Adipocyte (in vitro differentiated cells): ENCODE measurements at places on chromosomes 1 and 21.

GRCh38 chr1:113247782-113248181, 142.5 kb upstream of the MAGI3 start:
- no peak for DNase-seq

GRCh38 chr1:244010191-244010590, 40.9 kb upstream of the ZBTB18 start:
- peak; percentile 10 for DNase-seq

- DNase-seq: no peak
Observed at GRCh38 chr1:114482585-114482984, 28.4 kb downstream of the TRIM33 start.

- no peak for DNase-seq
Observed at GRCh38 chr1:231385416-231385748, 36.7 kb downstream of the EGLN1 start.

DNA sequence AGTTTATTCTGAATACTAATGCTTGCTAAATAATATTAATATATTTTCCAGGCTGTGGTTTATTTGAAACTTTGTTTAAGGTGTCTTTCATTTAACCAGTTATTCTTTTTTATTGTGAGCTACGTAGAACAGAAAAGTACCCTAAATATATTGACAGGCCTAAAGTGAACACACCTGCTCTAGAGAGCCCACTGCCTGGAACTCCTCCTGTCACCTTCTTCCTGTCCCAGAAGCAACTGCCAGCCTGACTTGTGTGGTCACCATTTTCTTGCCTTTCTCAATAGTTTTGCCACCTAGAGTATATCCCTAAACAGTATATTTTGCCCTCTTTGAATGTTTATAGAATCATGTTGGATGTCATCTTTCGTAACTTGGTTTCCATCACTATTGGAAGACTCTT, 48.5 kb downstream of the SCCPDH start:
- no peak for DNase-seq

- no peak for DNase-seq
Observed at GRCh38 chr1:19680644-19681043, 16.0 kb downstream of the HTR6 start.

GRCh38 chr1:74199504-74199903, 1.5 kb downstream of the FPGT start:
- DNase-seq: no peak

DNA sequence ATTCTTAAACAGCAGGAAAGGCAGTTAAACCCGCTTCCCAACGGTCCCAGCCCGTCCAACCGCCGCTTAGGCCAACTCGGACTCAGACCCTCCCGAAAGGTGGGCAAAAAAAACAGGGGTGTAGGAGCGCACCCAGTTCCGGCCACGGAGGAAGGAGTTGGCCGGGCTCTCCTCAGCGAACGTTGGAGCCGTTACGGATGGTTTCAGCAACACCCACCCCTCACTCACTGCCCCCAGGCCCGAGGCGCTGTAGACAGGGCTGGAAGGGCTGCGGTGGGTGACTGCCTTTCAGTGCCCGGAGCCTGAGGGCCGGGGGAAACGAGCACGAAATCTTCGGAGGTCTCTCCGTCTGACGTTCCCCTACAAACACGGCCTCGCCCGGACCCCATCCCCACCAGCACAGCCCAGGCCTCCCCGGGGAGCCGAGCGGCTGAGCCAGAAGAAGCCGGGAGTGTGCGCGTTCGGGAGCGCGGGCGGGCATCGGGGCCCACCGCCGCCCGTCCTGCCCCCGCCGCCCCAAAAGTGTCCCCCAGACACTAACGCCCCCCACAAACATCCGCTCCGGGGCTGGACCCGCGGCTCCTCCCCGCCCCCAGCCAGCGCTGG, 1.3 kb downstream of the KDM5B start:
- DNase-seq: peak; percentile 63

- DNase-seq: no peak
Observed at GRCh38 chr1:246295968-246296367, 211.1 kb downstream of the SMYD3 start.

GRCh38 chr1:8545078-8545477, 227.2 kb downstream of the SLC45A1 start:
- DNase-seq: no peak

DNA sequence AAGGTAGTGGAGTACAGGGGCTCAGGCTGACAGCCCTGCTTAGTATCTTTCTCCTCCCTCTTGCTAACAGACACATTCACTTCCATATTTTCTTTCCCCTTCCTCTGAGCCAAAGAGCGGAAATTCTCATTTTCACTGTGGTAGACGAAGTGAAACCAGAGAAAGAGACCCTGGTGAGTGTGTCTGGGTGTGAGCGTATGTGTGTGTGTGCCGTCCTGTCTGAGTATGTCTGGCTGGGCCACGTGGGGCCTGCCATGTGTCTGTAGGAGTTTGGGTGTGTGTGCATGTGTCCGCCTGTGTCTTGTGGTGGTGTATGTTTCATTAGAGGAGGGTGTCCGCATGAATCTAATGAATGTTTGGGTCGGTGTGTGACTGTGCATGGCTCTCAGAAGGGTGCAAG, 1.7 kb downstream of the COL8A2 start:
- no peak for DNase-seq

DNA sequence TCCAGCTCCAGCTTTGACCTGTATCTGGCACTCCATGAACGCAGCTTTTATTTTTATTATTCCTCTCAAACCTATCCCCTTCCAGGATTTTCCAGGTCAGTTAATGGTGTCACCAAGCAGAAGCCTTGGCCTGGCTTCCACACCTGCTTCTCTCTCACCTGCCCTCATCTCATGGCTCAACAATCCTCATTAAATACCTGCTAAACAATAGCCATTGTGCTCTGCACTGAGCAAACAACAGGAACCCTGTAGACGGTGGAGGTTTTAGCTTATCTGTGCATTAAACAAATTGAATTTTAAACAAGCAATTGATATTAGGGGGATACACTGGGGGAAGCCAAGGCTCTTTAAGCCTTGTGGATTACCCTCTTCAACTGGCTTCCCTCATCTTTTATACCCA, 15.3 kb downstream of the PYCR2 start:
- no peak for DNase-seq

DNA sequence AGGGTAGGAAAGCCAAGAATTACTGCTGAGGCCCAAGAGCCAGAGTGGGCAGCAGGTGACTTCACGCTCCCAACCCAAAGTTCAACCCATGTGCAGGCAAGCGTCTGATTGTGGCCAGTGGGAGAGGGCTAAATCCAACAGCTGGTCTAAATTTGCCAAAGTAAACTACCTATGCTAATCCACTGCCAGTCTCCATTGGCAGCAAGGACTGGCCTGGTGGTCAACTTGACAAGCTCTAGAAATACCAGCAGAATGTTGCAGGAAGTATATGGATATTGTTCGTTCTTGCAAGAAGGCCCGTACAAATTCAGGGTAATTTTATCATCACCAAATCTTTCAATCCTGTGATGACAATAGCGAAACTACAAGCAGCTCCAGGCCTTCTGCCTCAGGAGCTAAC, 1.5 kb downstream of the TMEM63A start:
- peak; percentile 21 for DNase-seq

DNA sequence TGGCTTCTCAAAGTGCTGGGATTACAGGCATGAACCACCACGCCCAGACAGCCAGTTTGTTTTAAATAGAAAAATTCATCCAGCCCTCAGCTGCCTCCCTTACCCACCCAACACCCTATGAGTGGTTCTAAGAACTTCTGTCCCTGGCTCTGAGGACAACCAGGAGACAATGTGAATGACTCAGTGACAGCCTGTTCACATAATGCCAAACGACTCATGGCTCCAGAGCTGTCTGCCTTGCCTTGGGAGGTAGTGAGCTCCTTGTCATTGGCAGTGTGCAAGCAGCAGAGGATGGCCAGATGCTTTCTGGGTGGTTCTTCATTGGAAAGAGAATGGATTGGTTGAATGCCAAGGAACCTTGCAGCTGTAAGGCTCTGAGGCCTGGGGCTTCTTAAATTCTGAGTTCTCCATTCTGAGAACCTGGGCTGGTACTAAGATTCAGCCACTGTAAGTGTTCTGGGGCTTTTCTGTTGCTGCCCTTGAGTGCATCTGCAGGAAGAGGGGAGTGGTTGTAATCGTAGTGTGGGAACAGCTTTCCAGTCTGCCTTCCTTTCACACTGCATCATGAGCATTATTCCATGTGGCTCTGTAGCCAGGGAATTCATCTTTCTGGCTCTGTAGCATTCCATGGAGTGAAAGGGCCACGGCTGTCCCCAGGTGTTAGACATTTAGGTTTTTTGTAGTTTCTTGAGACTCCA, 5.8 kb downstream of the SERINC2 start:
- DNase-seq: no peak

DNA sequence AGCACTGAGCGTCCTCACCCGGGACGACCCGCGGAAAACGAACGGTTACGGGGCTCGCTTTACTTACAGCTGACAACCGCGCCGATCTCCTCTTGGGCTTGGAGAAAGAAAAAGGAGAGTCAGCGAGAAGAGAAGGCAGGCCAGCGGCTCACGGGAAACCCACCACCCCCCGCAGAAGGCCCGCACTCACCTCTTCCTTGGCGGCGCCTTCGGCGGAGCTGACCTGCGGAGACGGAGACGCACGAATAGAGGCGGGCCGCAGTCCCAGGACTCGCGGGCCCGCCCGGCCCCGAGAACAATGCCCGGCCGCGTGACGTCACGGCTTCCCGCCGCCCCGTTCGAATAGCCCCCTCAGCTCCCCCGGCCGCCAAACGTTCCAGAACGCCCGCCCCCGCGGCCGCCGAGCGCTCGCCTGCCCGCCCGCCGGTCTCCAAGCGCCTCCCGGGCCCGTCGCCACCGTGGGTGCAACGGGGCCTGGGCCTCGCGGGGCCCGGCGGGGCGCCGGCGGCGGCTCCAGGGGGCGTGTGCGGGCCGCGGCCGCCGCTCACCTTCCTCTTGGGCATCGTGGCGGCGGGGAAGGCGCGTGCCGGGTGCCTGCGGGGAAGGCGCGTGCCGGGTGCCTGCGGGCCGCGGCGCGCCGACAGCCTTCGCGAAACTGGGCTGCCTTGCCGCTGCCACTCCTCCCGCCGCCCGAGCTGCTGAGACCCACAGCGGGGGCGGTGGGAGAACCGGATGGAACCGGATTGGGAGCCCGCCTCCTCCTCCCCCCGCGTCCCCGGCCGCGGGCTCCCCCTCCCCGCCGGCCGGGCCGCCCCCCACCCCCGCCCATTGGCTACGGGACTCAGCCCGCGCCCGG, at the start of gene HMGN1:
TSS of gene HMGN1 (minus strand) at position 734 of the 856 bp plus-strand sequence. CDS start at position 563, 171 bp downstream.
- DNase-seq: peak; percentile 95

DNA sequence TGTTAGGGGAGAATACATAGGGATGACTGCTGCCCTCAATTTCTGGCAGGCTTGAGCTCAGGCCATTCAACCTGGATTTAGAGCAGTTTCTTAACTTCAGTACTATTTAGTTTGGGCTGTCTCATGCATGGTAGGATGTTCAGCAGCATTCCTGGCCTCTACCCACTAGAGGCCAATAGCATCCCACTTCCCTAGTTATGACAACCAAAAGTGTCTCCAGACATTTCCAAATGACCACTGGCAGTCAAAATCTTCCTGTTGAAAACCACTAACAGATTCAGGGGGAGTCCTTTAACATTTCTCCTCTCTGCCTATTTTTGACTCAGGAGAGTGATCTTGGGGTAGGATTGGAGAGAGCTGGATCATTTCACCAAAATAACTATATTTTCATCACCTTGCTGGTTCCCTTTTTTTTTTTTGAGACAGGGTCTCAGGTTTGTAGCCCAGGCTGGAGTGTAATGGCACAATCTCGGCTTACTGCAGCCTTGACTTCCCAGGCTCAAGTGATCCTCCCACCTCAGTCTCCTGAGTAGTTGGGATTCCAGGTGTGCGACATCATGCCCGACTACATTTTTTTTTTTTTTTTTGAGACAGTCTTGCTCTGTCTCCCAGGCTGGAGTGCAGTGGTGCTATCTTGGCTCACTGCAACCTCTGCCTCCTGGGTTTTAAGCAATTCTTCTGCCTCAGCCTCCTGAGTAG, 8.7 kb downstream of the GNAT2 start:
- DNase-seq: peak; percentile 9

GRCh38 chr1:13916530-13916929, 216.5 kb downstream of the PRDM2 start:
- no peak for DNase-seq

DNA sequence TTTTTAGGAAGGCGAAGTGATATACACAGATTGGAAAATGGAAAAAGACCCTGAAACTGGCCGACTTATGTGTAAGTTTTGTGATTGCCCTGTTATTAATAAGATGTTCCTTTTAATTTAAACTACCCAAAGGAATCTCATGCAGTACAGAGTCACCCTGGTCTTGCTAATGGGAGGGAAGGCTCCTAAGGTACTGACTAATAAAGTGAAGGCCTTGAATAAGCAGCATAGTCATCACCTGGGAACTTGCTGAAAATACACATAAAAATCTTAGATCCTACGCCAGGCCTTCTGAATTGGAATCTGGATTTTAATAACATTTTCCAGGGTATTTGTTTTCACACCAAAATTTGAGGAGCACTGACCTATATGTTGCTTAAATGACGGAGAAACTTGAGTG, 73.4 kb upstream of the MCOLN3 start:
- DNase-seq: no peak

GRCh38 chr21:25967181-25967900, 203.2 kb downstream of the APP start:
- no peak for DNase-seq

DNA sequence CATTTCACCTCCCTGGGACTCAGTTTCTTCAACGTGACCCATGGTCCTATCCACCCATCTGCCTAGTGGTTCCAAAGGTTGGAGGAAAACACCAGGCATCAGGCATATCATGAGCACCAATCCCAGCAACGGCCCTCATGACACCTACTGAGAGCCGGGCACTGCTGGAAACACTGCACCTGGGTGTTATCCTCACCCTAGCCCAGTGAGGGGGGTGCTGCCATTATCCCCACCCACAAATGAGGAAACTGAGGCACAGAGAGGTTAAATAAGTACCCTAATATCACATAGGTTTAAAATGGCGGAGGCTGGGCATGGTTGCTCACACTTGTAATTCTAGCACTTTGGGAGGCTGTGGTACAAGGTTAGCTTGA, 206.9 kb downstream of the MATN1 start:
- DNase-seq: no peak

DNA sequence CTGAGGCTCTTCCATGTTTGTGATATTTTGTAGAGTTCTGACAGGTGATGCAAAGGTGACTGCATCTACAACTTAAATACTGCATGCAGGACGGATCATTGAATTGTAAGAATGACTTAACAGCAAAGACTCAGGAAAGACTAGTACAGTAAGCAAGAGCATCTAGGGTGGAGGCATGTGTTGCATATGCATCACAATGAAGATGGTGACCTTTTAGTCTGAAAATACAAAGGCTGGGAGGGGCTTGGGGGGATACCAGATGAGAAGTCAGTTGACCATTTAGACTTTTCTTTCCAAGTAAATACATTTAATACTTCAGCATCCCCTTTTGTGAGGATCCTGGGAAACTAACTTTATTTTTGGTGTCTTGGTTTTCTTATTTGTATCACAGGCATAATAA, 145.5 kb downstream of the NUF2 start:
- DNase-seq: no peak
